ENCODE measurements at places on chromosomes 12 and 14. TPM values are rescaled to one million over a fixed set of nuclear protein-coding genes. Genes with fewer than 3 reads are reported as not detected.

- DNase-seq: peak; percentile 40
Measured at GRCh38 chr14:39431416-39432178, 636 bp downstream of the FBXO33 start.

DNA sequence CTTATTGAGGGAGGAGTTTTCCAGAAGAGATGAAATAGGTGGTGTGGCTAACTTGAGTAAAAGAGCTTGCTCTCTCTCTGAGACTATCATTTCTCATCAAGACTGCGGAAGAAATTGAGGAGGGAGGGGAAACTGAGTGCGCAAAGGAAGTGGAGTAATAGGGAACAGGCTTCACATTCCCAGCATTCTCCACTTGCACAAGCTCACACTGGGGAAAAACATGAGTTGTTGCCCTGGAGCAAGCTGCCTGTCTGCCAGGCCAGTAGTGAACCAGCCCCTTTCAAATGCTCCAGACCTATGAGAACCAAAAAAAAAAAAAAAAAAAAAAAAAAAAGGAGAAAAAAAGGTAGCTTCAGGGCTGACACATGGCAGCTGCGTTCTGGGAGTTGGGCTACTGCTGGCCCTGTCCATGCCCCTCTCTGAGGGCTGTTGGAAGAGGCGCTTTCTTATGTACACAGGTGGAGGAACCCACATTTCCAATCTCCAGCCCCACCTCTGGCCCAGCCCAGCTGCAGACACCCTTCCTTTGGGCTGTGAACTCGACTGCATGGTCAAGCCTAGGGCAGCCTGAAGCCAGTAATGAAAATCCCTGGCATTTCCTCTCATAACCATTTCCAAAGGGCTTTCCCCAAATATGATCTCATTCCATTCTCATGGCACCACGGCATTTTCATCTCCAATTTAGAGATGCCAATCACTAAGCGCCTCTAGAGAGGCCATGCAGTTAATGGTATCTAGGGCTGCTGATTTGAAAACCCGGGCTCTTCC is 32.5 kb upstream of the EMP1 start:
- no peak for DNase-seq

The SLC17A8 gene
- not detected for total RNA-seq

DNA sequence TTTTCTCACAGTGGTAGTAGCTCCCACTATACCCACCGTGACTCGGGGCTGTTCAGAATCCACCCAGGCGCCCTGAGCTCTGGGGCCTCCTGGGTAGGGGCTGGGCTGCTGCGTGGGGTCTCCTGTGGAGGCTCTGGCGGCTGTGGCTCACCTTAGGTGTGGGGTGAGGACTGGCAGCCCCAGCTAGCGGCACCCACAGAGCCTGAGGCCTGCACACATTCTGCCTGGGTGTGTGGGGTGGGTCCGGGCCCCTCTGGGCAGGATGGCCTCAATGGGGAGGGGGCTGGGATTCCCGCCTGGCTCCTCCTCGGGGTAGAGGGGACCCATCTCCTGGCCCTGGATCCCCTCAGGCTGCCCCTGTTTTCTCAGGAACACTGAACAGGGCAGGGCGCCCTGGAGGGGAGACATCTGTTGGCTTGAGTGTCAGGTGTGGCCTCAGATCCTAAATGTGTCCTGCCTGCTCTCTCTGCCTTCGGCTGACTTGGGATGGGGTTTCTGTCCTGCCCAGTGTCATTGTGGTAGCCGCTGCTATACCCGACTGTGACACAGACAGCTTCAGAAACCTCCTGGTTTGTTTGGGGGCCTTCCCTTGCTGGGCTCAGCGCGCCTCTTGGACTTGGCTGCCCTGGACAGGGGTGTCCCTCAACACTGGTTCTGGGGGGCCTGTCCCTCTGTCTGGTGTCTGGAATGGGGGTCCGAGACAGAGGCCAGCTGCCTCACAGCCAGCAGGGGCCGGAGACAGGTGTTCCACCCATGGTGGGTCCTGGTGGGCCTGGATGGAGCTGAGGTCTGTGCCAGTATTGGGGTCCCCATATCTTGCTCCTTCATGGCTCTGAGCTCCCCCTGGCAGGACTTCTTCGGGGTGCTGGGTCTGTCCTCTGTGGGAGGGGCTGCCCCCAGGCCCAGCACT is 354.9 kb downstream of the TMEM121 start:
- DNase-seq: no peak

Data from cardiac muscle cell (in vitro differentiated cells and primary cell).